ENCODE measurements at places on chromosomes 5 and 9.

DNA sequence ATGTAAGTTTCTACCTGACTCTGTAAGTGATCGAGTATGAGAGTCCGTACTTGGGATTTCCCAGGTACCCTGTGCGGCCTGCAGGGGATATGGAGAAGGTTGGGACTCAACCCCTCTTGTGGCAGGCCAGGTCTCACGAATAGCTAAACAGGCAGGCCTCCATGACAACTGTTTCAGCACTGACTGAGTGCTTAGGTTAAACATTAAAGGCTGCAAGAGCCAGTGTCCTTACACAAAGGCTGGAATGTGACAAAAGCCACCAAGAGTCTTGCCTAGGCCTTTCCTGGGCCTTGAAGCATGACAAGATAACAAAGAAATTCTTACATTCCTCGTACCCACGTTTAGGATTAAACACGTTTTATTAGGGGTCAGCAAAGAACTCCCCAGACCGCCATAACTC is 58.6 kb downstream of the THBS4 start:
- DNase-seq: no peak

GRCh38 chr9:124480621-124480981 is 26.6 kb downstream of the NR5A1 start:
- peak; percentile 39 for DNase-seq

DNA sequence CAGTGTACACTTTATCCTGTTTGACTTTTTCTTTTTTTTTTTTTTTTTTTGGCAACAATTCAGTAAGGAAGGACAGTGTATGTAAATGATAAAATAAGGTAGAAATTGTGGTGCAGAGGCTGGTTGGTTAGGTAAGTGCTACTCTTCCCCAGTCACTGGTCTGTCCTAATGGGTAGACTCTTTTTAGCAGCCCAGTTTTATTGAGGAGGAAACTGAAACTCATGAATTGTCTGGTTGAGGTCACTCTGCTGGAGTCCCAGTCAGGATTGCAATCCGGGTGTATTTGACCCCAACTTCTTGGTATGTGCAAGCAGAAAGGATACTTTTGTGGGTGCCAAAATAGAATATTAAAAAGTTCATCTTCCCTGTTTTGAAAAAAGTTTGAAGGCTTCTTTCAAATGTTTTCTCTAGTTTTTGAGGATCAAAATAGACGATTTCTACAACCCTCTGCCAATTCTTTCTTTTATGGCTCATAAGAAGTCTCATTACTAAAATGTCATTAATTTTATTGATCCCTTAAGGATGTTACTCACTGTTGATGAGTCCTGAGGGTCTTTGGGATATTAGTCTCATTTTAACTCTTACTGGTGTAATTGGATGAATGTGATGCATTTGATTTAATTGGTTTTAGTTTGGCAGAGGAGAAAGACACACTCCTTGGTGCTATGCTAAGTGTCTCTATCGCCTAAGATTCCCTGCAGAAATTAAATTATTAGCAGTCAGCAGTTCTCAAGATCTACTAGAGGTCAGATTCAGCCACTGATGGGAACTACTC is 171.9 kb downstream of the KDM4C start:
- DNase-seq: no peak

GRCh38 chr5:41637424-41637823 is 127.0 kb upstream of the PLCXD3 start:
- no peak for DNase-seq

GRCh38 chr5:57176350-57176857 is 2.5 kb downstream of the GPBP1 start:
- DNase-seq: no peak

- peak; percentile 26 for DNase-seq
Measured at GRCh38 chr5:96807075-96807654, 580 bp downstream of the ERAP1 start.

DNA sequence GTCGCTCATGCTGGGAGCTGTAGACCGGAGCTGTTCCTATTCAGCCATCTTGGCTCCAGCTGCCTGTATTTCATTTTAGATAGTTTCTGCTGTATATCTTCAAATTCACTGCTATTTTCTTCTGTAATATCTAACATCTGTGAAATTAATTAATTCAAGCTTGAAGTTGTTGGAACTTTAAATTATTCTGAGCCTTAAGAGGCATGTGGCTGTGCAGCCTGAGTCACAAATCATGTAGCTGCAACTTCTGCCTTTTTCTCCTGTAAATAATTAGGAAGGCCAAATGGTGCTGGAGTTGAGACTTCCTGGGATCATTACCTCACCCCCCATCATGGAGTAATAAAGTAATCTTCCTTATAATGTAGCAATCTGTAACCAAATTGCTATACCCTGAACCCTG is 183.3 kb upstream of the PCSK5 start:
- DNase-seq: no peak

DNA sequence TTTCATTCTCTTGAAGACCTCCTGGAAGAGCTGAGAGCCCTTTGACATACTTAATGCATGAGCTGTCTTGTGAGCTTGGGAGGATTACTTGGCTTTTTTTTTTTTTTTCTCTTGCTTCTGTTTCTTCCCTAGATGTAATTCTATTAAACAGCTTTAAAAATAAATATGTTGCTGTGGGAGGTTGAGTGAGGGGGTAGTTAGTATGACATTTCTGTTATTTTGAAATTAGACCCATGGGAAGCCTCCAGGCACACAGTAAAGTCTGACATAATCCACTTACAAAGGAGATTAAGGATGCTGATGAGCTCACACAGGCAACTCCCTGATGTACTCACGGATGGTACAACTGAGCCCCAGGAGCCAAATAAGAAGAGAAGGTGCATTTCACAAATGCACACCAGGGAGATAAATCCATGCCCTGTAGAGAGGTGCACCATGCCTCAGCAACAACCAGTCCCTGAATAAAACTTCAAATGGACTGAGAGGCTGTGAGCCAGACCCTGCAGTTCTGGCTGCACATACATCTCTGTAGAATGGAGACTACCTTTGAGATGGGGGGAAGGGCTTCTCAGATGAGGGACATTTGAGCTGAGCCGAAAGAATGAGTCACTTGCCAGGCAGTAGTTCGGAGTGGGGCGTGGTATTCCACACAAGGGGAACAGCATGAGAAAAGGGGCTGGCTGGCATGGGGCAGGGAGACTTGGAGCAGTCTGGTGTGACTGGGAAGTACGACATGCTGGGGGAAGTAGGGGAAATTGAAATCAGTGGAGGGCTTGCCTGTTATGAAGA is 68.7 kb downstream of the ACTL7B start:
- no peak for DNase-seq

GRCh38 chr5:1097381-1097987 is 14.4 kb downstream of the SLC12A7 start:
- no peak for DNase-seq

- no peak for DNase-seq
Measured at GRCh38 chr5:151798674-151799073, 26.9 kb downstream of the G3BP1 start.

DNA sequence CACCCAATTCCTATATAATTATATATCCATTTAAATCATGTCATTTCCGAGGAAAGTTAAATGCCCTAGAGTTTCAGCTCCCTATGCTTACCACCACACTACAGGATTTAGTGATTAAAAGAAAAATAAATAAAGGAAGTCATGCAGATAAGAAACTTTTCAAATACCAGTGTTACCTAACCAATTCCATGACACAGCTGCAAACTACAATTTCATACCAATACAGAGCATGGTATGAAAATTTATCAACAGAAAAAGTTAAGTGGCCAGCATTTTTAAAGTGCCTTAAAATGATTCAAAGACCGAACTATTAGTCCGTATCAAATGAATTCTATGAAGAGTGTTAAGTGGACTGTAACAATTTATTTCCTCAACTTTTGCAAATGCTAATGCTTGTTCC is 35.9 kb downstream of the CEP120 start:
- no peak for DNase-seq

GRCh38 chr9:114256827-114257328 is 66.0 kb upstream of the ORM1 start:
- DNase-seq: no peak

GRCh38 chr9:30293231-30293630 is 2091.2 kb upstream of the ACO1 start:
- DNase-seq: no peak

DNA sequence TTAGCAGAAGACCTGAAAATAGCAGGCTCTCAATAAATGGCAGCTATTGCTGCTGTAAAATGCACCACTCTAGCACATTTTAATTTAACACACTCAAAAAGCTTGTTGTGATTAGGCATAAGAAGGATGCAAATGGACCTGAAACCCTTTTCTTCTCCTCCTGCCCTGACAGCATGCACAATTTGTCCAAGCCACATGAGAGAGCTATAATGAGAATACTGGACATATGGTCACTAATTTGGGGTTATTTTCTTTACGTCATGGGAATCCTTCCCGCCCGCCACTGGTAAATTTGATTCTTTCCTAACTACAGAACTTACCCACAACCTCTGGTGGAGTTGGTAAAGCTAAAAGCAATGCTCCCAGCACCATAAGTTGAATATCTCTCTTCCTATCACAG is 62.1 kb downstream of the TRIM32 start:
- no peak for DNase-seq

DNA sequence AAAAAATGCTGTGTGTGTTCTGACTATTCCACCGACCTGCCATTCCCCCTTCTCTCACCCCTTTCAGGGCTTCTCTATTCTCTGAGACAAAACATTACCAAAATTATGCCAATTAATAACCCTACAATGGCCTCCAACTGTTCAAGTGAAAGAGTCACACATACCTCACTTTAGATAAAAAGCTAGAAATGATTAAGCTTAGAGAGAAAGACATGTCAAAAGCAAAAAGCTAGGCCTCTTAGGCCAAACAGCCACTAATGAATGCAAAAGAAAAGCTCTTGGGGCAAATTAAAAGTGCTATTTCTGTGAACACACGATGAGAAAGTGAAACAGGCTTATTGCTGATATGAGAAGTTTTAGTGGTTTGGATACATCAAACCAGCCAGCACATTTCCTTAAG is 279.6 kb upstream of the GRAMD2B start:
- no peak for DNase-seq

- no peak for DNase-seq
Measured at GRCh38 chr9:124041817-124042116, 30.2 kb downstream of the LHX2 start.

DNA sequence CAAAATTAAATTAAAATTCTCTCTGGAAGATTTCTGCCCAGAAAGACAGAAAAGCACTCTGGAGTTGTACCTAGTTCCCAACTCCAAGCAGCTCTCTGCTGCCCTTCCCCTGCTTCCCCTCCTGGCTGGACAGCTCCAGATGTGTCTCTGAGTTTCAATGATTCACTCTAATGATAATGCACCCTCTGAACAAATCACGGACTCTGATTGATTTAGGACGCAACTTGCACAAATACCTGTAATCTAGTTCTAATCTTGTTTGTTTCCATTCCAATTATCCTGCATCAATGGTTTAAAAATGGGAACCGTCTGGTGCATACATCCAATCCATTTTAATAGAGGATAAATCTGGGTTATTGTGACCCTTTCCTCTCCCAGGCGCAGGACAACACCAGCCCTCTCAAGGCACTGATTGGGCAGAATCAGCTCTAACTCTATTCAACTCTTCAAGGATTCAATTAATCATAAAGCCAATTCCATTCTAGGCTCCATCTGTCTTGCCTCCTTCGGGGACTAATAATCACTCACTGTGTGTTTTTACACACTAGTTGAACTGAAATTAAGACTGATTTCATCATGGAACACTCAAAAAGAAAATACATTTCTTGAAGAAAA is 111.2 kb upstream of the LRRTM2 start:
- no peak for DNase-seq

GRCh38 chr5:175590471-175590881 is 67.4 kb upstream of the HRH2 start:
- no peak for DNase-seq

GRCh38 chr9:37399336-37399735 is 23.2 kb upstream of the GRHPR start:
- DNase-seq: no peak

GRCh38 chr5:31867219-31867618 is 228.3 kb downstream of the PDZD2 start:
- no peak for DNase-seq
